ENCODE measurements at places on chromosomes 13 and 19.

- no peak for DNase-seq
Measured at GRCh38 chr13:112212533-112212932, 145.6 kb downstream of the SOX1 start.

DNA sequence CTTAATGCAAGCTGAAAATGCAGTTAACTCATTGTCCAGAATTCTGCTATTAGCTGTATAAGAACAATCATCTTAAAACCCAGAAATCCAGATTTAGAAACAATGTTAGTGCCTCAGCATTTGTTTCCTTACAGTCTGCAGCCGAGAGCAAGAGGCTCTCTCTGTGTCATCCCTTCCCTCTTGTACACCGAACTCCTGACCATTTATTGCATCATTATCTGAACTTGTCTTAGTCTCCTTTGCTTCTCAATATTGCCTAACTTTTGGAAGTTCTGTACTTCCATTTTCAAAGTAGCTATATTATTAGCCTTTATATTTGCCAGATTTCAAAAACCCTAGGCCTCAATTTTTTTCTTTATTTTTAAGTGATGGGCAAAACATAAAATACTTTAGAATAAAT is 27.1 kb downstream of the RNASEH2B start:
- peak; percentile 96 for DNase-seq

DNA sequence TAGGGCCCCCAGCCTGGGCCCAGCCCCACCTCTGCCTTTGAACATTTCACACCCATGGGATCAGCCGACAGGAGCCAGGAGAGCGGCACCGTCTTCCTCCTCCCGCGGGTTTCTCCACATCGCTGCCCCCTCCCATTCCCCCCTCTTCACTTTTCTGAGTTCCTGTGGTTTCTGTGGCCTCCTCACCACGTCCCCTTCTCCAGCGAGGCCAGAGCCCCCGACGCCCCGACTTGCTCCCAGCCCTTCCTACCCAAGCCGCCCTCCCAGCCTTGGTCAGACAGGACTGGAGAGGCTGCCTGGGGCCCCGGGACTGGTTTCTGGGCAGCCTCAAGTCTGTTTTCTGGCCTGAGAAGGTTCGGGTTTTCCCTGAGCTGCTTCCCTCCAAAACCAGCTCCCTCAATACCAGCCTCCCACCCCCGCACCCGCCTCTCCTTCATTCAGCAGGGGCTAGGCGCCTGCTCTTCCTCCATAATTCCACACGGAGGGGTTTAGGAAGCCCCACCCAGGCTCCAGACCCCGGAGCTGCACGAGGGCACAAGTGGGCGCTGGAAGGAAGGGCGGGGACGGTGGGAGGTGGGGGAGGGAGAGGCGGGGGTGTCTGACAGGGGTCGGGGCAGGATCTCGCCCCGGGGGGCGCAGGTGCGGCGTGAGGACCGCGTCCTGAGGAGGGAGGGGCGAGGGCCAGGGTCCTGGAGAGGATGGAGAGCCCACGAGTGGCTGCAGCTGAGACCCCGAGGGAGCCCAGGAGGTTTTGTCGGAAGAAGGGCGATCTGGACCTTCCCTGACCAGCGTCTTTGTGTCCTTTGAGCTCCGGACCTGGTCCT is 4.0 kb upstream of the SIGLEC10 start:
- no peak for DNase-seq

DNA sequence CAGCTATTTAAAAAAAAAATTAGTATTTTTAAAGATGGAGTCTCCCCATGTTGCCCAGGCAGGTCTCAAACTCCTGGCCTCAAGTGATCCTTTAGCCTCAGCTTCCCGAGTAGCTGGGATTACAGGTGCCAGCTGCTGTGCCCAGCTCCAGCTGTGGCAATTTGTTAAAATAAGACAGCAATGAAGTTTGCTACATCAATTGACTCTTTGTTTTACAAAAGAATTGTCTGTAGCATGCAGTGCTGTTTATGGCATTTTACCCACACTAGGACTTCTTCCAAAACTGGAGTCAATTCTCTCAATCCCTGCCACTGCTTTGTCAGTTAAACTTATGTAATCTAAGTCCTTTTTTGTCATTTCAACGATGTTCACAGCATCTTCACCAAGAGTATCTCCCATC is 49.3 kb downstream of the NDFIP2 start:
- DNase-seq = no peak

Data from inflammatory macrophage treated with lipopolysaccharide for 4 hours (primary cell).